ENCODE measurements at places on chromosomes 4 and X.

DNA sequence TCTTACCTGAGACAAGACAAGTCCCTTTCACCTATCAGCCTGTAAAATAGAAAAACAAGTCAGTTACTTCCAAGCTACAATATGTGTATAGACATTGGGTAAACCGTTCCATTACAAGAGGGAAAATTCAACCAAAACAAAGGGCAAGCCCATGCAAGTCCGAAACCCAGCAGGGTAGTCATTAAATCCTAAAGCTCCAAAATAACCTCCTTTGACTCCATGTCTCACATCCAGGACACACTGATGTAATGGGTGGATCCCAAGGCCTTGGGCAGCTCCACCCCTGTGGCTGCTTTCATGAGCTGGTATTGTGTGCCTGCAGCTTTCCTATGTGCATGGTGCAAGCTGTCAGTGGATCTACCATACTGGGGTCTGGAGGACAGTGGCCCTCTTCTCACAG lies 14.7 kb upstream of the FAM47B start:
- DNase-seq: no peak

DNA sequence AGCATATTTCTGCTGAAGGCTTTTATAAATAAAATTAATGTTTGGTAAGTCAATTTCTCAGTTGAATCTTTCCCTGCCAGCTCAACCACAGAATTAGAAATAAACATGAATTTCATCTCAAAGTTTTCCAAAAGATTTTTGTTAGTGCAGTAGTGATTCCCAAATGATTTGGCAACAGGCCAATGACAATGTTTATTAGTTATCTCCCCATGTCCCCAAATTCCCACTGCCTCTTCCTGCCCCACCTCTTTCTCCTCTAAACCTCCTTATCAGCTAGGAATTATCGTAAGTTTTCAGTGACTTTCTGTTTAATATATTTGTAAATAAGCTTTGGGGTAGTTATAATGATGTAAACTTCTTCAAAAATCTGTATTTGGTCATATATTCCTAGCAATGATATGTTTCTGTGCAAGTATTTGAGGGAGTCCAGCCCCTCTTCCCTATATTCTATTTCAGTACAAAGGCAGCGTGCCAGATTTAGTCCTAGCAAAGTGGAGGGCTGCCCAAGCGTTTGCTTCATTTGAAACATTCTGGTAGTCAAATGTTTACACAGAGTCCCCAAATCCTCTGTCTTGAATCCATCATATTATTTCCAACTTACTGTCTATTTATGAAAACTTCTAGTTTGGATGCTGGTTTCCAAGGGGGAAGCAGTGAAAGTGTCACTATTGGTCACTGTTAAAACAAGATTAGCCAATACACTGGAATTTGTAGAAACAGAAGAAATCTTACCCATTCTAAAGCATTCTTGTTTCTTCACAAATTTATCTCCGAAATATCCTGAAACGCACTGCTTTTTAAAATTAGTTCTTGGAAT lies 33.7 kb upstream of the ANKRD50 start:
- no peak for DNase-seq

GRCh38 chr4:40699648-40700047 lies 50.1 kb upstream of the NSUN7 start:
- DNase-seq: no peak

GRCh38 chr4:15470128-15470475 lies 420 bp downstream of the CC2D2A start:
- no peak for DNase-seq

- DNase-seq: no peak
Measured at GRCh38 chr4:139641218-139641617, 24.4 kb upstream of the MGST2 start.

DNA sequence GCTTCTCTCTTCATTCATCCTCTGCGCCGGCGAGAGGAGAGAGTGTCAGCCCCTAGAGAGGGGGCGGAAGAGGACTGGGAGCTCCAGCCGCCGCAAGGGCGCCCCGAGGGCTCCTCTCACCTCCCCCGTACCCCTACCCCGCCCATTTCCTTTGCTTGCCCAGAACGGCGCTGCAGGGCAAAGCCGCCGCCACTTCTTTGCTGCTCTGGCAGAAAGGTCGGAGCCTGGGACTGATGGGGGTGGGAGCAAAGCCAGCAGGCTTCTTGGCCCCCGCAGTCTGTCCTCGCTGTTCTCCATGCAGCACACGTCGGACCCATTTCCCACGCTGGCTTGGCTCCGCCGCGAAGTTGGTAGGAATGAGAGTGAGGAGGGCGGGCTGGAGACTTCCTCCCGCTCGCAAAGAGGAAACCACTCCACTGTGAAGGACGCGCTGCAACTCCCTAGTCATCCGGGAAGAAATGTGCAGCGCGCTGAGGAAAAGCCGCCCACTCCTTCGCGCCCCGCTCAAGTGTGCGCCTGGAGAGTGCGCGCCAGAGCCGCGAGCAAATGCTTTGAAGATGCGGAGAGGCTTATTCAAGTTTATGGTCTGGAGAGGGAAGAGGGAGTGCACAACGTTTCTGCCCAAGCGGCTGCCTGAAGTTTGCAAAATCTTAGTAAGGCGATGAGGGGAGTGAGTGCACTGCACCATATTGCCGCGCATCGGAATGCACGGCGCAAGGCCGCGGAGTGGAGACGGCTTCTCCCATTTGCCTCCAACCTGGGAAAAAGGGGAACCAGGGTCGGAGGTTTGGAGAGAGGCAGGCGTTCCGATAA lies 2.8 kb upstream of the PCDH7 start:
- peak; percentile 45 for DNase-seq

GRCh38 chr4:5989236-5990225 lies 28.7 kb downstream of the C4orf50 start:
- no peak for DNase-seq

- DNase-seq: no peak
Measured at GRCh38 chr4:120000591-120001296, 65.9 kb downstream of the MAD2L1 start.

DNA sequence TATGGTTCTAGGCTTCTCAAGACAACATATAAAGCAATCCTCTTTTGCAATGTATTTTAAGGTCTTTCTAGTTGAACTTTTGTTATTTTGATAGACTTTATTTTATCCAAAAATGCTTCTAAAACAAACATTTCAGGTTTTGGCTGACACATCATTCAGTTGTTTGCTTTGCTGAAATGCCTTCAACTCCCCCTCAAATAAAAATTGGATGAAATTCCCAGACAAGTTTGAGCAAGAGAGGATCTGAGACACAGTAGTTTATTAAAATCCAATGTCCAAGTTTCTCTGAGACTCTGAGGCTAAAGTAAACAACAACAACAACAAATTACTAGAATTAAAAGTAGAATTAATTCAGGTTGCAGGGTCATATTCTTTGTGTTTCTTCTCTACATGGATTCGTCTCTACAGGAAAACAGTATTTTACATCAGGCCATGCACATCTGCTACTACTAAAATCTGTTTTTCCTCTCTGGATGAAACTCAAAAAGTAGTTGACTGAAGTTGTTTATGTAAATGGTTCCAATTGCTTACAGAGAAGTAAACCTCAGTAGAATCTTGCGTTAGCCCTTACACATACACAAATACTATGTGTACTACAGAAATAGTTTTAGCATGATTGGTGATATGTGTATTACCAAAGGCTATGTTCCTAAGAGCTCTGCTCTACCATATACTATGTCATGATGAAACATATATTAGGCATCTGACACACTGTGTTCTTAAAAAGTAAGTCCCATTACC lies 64.9 kb downstream of the PRSS12 start:
- no peak for DNase-seq

DNA sequence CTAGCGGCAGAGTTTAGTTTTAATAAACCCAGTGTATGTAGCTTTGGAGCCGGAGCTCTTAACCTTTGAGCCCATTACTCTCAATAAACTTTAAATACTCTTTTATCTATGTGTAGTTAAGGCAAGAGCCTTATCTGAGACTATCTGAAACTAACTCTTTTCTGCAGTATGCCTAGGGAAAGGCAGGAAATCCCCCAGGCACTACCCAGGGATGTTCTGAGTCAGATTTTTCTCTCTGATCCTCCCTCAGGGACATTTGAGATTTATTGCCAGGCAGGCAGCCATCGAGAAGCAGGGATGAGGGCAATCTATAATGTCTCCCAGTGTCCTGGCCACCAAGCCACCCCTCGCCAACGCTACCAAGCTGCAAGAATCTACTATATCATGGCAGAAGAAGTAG lies 39.1 kb downstream of the HEPH start:
- DNase-seq: no peak

GRCh38 chrX:134948333-134949241 lies 42.2 kb upstream of the SMIM10 start:
- DNase-seq: no peak

- DNase-seq: no peak
Measured at GRCh38 chr4:54445866-54446265, 211.9 kb upstream of the KIT start.
